ENCODE measurements at places on chromosomes 12 and 14.

DNA sequence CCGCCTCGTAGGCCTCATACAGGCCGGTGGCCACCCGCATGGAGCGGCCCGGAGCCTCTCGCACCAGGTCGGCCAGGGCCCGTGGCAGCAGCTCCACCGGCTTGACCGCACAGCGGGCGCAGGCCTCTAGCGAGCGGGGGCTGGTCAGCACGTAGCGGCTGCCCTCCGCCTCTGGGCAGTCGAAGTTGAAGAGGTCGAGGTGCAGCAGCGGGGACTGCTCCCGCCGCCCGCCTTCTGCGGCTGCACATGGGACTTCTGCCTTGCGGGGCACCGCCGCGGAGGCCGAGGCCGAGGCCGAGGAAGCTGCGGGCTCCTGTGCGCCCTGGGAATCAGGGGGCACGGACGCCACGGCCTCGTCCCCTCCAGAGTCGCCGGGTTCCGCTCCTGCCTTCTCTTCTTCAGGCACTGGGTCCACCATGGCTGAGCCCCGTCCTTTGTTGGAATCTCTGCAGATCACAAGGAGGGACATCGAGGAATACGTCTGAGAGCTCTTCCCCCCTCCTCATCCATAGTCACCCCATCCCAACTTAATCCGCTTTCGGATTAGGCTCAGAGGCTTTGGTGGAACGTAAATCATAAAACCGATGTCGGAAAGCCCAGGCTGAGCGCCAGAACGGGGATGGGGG is 1.4 kb downstream of the CCDC177 start:
- DNase-seq, result no peak

- no peak for DNase-seq
Measured at GRCh38 chr14:53478174-53478573, 325.1 kb upstream of the DDHD1 start.

GRCh38 chr14:37985826-37986470 is 221.8 kb upstream of the SSTR1 start:
- peak; percentile 27 for DNase-seq

DNA sequence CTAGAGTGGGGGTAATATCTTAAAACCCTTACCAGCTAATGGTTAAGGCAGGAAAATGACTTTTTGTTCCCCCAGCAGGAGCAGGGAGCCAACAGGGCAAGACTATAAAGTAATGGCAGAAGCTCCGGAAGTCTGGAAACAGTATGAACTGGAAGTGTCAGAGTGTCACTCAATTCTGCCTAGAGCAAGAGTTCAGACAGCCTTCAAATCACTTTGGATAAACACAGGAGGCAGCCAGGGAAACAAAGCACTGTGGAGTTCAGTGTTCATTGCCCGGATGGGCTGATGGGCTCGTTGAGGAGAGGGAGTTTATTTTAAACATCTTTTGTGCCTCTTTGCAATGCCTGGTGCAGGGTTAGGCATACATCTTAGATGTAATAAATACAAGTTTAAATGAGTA is 16.5 kb upstream of the DYRK2 start:
- DNase-seq, result no peak

DNA sequence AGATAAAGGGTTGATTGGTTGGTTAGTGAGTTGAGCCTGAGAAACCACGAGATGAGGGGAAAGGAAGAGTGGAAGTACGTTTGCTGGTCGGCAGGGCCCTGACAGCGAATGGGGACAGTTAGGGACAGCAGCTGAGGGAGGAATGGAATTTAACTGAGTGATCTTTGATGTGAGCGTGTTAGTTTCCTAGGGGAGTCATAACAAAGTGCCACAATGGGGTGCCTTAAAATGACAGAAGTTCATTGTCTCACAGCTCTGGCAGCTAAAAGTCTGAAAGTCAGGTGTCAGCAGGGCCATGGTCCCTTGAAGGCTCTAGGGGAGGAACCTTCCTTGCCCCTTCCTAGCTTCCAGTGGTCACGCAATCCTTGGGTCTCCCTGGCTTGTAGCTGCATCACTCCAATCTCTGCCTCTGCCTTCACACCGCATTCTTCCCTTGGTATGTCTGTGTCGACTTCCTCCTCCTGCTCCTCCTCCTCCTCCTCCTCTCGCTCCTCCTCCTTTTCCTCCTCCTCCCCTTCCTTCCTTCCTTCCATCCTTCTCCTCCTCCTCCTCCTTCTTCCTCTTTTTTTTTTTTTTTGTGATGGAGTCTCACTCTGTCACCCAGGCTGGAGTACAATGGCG is 26.0 kb upstream of the RIN3 start:
- DNase-seq, result no peak

DNA sequence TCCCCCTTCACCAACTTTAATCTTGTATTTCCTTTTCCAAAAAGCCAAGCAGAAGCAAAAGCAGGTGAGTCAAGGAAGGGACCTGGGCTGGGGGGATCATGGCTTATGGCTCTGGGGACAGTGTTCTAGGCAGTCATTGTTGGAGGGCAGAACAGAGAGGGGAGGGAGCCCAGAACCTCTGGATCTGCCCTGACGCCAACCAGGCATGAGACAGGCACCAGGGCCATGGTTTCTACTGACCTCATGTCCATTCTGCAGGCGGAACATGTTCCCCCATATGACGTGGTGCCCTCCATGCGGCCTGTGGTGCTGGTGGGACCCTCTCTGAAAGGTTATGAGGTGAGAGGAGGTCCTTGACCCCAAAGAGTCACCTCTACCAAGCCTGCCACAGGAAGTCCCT is 6.6 kb downstream of the CACNB3 start:
- no peak for DNase-seq

- DNase-seq, result no peak
Measured at GRCh38 chr12:57738661-57739237, at the start of gene AGAP2. AGAP2 (minus strand) TSS chr12:57738742; CDS start chr12:57738246, 496 bp downstream.

DNA sequence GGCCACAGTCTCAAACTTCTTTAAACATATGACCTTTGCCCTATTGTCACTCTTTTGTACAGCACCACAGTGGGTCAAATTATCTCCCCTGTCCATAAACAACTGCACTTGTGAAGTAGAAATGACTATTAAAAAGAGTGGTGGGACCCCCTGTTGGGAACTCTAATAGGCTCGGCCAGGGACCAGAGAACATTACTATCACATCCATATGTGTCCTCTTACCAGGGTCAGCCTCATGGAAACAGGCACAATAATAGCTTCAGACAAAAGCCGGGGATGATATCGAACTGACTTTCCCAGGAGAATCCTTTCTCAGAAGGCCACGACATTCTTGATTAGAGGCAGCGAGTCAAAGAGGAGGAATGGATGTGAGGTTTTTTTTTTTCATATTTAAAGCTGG is 96.6 kb downstream of the NKX2-1 start:
- no peak for DNase-seq

GRCh38 chr14:99194136-99194535 is 77.9 kb downstream of the BCL11B start:
- no peak for DNase-seq

- no peak for DNase-seq
Measured at GRCh38 chr12:117994551-117995438, 21.7 kb upstream of the RFC5 start.

DNA sequence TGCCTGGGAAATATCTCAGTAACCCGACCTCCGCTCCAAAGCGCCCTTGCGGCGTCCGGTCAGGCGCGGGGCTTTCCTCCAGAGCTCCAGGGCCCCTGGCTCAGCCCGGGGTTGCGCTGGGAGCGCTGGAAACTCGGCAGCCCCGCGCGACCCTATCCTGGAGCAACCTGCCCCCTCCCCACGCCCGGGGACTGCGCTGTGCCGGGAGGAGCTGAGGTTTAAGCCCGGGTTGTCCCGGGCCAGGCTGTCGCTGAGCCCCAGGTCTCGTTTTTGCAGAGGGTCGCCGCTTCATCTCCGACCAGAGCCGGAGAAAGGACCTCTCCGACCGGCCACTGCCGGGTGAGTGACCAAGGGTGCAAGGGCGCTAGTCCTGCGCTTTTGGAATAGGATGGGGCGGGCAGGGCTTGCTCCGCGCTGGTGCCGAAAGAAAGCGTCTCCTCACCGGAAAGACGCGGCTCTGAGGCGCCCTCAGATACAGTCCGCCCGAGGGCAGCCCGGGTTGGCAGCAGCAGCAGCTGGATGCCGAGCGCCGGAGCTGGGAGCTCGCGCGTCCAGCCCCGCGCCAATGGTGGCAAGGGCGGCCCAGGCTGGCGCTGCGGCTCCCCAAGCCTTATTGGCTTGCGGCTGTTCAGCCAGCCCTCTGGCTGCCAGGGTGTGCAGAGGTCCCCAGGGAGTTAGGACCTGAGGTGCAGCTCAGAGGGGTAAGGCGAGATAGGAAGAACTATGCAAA is 1.5 kb downstream of the SPX start:
- no peak for DNase-seq

DNA sequence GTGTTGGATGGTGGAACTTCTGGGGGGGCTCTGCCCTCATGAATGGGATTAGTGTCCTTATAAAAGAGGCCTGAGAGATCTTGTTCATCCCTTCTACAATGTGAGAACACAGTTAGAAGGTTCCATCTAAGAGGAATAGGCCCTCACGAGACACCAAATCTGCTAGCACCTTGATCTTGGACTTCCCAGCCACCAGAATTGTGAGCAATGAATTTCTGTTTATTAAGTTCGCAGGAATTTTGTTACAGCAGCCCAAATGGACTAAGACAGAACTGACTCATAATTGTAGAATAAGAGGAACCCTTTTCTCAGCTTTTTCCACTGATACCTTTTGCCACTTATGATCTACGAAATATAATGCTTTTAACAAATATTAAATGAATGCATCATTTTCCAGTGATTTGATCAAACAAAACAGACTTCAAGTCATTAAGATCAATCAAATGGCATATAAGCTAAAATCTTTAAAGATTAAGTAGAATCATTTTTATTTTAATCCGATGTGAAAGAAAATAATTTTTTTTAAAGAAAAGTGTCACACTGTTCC is 68.2 kb downstream of the HECTD1 start:
- DNase-seq, result no peak
